AG04450 (cell line): ENCODE measurements at places on chromosomes 16 and 17. TPM values are rescaled to one million over a fixed set of nuclear protein-coding genes. Genes with fewer than 3 reads are reported as not detected.

- no peak for DNase-seq
These were observed 415 bp downstream of the ABCA5 start for GRCh38 chr17:69326377-69327059.

DNA sequence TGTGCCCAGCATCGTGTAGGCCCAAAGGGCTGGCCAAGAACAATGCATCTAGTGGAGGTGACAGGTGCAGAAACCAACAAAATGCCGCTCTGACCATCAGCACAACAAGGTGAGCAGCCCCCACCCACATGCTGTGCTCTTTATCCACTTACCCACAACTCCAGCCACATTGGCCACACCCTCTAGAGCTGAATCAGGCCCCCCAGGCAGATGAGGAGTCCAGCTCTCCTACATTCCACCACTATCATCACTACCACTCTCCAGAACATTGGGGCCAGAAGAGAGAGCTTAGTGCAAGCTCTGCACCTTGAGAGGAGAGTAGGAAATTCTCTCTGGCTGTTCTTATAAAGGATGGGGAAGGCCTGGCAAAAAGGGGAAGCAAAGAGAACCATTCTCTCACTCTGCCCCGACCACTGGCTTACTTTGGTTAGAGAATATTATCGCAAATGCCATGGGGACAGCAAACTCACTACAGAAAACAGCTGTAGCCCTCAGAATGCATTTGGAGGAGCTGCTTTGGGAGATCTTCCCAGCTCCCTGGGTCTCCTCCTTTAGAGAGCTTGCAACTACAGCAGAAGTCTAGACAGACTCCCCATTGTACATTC is 75.0 kb downstream of the TMEM132E start:
- DNase-seq, result no peak

DNA sequence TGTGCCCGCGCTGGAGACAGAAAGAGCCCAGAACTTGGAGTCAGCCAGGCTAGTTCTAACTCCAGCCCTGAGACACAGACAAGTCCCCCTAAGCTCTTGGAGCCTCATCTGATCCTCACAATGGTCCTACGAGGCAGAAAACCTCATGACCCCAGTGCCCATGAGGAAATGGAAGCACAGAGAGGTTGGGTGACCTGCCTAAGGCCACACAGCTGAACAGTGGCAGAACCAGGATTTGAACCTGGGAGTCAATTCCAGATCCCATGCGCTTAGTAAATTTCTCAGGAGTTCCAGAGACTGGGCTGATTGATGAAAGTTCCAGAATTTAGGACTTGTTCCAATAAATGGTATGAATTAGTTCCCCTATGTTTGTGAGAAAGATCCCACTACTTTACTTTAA is 39.0 kb upstream of the LITAF start:
- no peak for DNase-seq

DNA sequence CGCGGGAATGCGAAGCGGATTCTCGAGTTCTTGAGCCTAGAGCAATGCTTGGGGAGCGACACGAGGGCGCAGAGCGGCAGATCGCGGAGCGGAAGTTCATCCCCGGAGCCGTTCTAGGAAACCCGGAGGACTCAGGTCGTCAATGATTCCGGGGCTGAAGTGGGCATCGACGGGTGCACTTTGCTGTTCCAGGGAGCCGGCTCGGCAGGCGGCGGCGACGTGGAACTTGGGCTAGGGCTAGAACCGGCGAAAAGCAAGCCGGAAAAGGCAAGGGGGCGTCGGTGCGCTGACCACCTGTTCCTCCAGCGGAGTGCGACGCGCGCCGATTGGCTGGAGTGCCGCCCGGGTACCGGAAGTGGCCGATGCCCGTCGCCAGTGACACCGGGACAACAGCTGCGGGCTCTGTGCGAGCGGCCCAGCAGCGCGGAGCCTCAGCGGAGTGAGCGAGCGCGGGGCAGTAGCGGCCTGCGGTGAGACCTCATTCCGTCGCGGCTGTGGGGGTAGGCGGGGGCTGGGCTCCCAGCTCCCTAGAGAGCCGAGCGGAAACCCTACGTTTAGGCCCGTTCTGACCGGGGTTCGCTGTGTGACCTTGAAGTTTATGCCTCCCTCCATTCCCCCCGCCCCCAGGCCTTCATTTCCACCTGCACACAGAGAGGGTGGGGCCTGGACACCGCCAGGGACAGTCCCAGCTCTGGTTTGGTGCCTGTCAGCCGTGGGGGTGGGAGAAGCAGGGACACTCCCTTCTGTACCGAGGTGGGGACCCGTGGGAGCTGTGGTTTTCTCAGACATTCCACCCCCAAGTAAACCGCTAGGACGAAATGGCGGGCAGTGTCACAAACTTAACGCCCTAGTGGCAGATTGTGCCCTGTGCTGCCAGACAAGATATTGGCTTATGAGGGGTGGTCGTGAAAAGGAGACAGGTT is at the start of gene ZFP3:
TSS of gene ZFP3 (plus strand) at position 362 of the 923 bp plus-strand sequence. CDS start 13,038 bp downstream, outside the sequence.
- DNase-seq, result peak; percentile 24

GRCh38 chr16:67720236-67720635 is 1.1 kb upstream of the GFOD2 start:
- no peak for DNase-seq

- DNase-seq, result peak; percentile 50
These were observed 14.0 kb downstream of the UBALD2 start for GRCh38 chr17:76278952-76279741.

DNA sequence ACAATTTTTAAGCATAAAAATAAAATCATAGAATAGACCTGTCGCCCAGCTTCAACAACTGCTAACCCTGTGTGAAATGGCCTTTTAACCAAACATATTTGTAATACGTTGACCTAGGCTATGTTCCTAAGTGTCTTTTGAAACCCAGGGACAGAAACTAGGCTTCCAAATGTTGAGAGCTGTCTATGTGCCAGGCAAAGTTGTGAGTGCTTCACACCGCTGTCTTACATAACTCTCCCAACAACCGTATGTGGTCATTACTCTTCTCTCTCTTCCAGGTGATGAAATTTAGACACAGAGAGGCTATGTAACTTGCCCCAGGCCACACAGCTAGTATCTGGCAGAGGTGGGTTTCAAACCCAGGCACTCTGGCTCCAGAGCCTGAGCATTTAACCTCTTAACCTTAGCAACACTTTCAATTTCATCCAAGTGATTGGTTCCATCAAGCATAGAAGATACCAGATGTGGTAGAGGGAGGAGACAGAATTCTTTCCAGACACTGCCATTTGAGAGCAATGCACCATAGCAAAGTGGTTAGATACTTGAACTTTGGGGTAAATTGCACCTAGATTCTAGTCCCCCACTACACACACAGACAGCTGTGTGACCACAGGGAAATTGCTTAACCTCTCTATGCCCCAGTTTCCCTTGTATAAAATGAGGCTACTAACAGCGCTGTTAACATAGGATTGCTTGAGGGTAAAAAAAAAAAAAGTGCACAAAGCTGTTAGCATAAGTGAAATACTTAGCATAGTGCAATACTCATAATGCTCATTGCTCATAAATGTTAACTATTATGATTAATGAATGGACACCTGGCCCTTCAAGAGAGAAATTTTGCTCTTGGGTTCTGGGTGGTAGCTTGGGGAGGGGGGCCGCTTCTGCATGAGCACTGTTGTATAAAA is 160.6 kb downstream of the IRX3 start:
- no peak for DNase-seq

- no peak for DNase-seq
These were observed 31.2 kb downstream of the TMEM238L start for GRCh38 chr17:10772425-10773380.

DNA sequence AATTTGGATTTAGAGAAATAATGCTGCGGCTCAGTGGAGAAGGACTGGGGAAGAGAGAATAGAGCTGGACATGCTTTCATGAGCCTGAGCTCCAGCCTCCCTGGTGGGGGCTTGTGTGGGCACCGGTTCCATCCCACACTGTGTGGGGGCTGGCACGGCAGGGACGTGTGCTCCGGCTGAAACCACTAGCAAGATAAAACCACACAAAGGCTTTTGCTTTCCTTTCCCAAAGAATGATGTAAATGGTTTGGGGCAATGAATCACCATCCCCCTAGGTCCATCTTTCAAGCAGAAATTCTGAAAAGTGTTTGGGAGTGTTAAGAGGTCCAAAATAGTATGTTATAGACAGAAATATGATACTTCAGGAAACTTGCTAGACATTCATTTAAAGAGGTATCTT is 77.0 kb downstream of the CDH11 start:
- peak; percentile 51 for DNase-seq

Gene KRTAP9-2
- polyA plus RNA-seq, result not detected in 2 replicates

Gene CHST4
- polyA plus RNA-seq, result not detected in 2 replicates

Gene GLIS2
- 2.2 and 2.9 TPM in 2 replicates for polyA plus RNA-seq

Gene TBC1D3G
- polyA plus RNA-seq, result not detected in 2 replicates

GRCh38 chr16:48824271-48824670 is 214.3 kb upstream of the N4BP1 start:
- DNase-seq, result no peak

Gene GUCY2D
- not detected in 2 replicates for polyA plus RNA-seq

- no peak for DNase-seq
These were observed 793 bp upstream of the IRX3 start for GRCh38 chr16:54287131-54288029.

Gene SULT1A2
- 0.11 and 0.12 TPM in 2 replicates for polyA plus RNA-seq

GRCh38 chr16:14150796-14151195 is 79.7 kb downstream of the MRTFB start:
- no peak for DNase-seq

GRCh38 chr17:41121742-41122141 is 2.2 kb downstream of the KRTAP4-12 start:
- no peak for DNase-seq

DNA sequence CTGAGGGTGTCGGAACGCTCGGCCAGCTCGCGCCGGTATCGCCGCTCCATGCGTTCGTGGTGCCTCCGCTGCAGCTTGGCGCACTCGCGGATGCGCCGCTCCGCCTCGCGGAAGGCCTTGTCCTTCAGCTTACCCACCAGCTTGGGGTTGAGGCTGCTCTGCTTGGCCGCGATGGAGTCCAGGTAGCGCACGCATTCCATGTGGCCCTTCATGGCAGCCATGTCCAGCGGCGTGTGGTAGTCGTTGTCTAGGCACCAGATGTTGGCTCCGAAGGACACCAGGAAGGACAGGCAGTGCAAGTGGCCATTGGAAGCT is 2.8 kb downstream of the USH1G start:
- no peak for DNase-seq

Gene PYY
- polyA plus RNA-seq, result not detected in 2 replicates

- DNase-seq, result no peak
These were observed 1.3 kb downstream of the SLC2A4 start for GRCh38 chr17:7282752-7283321.

GRCh38 chr16:75104836-75105235 is 11.7 kb downstream of the LDHD start:
- no peak for DNase-seq

DNA sequence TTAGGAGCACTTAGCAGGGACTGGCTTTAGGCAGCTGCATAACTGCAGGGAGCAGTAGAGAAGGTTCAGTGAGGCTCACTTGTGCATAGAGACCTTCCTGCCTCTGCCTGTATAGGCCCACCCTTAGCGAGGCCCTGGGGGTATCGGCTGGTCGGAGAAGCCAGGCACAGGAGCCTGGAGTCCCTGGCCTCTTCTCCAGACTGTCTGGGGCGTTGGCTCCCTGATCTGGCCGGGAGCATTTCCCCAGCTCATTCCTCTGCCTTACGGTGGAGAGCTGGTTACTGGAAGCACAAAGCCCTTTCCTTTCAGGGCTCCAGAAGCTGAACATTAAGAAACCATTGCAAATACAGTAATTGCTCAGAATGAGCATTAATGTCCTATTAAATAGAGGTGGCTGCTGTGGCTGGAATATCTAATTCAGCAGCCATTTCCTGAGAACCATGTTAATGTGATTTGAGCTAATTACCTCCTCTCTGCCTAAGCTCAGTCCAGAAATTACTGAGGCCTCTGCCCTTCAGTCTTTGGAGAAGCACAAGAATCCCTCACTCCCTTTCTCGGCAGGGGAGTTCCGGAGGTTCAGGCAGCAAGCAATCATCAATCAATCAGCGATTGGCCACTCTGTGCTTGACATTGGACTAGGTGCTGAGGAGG is 18.8 kb upstream of the TMEM220 start:
- no peak for DNase-seq

DNA sequence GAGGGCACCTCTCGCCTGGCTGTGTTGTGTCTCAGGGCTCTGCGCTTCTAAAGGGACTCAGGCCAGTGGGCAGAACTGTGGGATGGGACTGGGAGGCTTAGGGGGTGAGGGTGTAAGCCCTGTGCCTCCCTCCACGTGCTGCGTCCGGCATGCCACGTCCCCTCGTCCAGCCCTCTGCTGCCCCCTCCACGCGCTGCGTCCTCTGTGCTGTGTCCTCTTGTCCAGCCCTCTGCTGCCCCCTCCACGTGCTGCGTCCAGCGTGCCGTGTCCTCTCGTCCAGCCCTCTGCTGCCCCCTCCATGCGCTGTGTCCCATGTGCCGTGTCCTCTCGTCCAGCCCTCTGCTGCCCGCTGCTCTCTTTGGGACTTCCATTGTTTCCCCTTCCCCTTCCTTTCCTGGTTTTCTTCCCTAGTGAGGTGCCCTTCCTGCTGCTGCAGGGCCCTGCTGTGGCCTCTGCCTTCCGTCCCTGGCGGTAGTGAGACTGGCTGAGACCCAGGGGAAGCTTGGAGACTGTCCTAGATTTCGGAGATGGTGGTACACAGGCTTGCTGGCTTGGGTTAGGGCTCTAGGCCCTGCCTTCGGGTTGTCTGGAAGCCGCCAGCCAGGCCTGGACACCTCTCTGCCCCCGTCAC is 6.4 kb upstream of the ZNF750 start:
- no peak for DNase-seq

Gene MAP2K4
- polyA plus RNA-seq, result 25.6 and 32.9 TPM in 2 replicates

DNA sequence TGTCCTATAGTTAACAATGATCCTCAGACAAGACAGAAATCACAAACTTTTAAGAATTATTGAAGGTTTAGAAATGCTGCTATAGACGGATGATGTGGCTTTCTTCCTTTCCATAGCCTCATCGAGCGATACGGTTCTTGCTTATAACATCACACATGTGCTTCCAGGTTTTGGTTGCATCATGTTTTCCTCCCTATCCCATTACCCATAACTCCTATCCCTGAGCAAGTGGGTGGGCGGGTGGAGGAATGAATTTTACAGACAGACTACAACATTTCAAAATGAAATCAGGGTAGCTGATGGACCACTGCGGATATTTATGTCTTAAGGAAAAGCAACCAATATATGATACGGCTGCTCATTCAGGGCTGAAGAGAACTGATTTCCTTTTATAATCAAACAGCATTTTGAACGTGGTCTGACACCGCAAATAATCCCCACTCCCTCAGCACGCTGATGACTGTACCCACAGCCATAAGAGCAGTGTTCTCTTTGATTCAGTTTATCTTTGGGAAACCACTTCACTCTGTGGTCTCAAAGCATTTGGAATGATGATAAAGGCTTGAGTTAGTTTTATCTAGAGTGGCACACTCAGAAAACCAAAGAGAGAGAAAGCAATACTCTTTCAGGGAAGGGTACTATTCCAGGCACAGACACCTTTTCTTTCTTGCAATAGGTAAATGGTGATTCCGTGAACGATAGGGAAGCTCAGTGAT is 4.6 kb upstream of the AKTIP start:
- DNase-seq, result no peak

- no peak for DNase-seq
These were observed 37.1 kb upstream of the KCNJ12 start for GRCh38 chr17:21339011-21339410.

DNA sequence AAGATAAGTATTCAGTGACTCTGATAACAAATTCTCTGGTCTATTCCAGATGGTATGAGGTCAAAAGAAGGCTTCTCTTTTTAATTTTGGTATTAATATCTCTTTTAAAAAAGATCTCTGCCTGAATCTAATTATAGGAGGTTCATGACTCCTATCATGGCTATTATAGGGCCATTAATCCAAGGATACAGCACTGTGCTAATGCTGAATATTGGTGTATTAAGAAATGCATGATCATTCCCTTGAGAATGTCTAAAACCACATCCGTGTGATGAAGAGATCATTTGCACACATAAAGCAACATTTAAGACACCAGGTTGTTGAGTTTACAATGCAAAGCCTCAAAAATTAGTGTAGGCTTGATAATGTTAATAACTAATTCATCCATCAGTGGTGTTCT is 160.4 kb upstream of the MON1B start:
- no peak for DNase-seq
